CD4-positive, alpha-beta memory T cell (primary cell): ENCODE measurements at places on chromosomes 5 and 9.

DNA sequence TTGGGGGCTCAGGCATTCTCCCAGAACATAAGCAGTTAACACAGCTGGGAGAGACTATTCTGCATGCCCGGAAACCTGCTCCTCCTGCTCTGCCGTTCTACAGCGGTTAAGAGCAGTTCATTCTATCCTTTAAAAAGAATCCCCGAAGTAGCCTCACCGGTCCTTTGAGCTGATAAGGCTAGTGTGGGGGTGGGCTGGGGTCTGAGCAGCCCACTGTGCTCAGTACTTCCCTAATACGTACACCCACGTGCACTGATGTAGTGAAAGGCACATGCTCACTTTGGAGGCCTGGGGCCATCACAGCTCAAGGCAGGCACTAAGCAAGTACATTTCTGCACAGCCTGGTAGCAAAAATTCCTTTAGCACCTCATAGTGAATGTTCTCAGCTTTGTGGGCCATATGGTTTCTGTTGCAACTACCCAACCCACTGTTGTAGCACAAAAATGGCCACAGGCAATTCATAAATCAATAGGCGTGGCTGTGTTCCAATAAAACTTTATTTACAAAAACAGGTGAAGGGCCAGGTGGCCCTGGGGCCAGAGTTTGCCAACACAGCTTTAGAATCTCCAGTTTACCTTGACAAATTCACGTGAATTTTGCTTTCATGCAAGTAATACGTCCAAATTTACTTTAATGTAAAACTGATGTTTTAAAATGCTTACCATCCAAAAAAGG lies 136.4 kb downstream of the ZNF354C start:
- no peak for DNase-seq

DNA sequence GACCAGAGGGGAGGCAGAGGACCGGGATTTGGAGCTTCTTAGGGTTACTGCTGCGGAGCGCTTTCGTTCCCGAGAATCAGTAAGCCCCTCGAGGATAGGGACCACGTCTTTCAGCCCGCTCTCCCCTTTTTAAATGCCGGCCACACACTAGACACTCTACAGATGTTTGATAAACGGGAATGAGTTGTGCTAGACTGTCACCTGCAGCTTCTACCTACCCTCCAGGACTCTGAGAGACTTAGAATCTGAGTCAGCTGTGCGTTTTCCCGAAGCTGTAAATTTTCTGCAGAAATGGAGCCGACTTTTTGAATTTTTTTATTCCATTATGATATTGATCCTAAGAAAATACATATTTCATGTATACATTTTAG lies 670 bp downstream of the CCDC171 start:
- no peak for DNase-seq

GRCh38 chr9:28445211-28445610 lies 871.9 kb upstream of the C9orf72 start:
- DNase-seq: no peak

DNA sequence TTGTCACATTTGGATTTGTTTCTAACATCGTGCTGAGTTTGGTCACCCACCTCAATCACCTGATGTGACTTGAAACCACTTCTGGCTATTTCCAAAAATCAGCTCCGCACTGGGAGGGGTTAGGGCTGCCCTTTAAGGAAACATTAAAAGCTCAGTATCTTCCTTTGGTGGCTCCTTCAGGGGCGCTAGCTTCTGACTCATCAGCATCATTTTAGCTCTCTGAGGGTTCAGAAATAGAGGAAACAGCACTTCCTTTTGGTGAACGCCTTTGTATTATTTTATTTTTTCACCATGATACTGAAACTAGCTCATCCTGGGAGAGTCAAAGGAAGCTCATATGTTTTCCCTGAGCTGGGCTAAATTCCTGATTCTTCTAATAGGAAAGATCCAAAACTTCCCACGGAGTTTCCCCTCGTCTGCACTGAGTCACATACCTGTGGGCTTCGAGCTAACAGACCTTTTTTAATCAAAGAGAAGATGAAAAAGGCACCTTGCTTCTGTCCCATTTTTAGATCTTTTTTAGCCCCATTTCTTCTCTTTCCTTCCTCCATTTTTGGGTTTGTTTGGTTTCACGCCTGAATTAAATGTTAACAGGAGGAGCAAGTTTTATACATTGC lies 48.2 kb downstream of the ROPN1L start:
- DNase-seq: peak; percentile 14

GRCh38 chr5:168407211-168407610 lies 79.1 kb upstream of the RARS1 start:
- no peak for DNase-seq

DNA sequence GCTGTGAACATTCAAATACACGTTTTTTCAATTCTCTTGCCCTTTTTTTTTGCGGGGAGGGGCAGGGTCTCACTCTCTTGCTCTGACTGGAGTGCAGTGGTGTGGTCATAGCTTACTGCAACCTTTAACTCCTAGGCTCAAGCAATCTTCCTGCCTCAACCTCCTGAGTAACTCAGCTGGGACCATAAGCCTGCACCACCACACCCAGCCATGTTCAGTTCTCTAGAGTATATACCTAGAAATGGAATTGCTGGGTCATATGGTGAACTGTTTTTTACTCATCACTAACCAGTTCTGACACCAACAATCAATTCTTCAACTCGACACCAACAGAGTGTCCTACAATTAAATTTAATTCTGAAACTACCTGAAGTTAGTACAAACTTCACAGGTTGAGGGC lies 85.5 kb upstream of the ZNF169 start:
- DNase-seq: no peak

GRCh38 chr9:36980148-36980974 lies 53.7 kb downstream of the PAX5 start:
- DNase-seq: no peak

DNA sequence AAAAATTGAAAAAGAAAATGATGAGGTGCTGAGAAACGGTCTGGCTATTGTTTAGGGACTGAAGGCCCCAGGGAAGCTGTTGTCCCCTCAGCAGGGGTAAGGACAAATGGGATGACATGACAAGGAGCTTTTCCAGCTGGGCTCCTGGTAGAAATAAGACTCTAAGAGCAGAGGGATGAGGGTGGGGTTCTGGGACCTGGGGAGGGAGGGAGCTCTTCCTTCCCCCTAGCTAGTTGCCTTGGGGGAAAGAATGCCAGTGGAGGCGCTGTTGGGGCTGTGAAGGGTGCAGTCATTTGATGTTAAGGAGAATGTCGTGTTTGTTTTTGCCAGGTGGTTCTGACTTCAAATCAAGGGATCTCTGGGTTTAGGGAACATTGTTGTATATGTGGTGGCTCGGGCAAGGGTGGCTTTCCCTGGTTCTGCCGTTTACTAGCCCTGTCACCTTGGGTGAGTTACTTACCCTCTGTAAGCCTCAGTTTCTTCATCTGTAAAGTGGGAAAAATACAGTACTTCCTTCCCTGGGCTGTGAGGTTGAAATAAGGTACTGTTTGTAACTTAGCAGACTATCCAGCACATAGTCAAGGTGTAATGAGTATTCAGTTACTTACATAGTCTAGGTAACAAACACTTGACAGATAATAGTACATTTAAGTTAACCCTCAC lies 47.8 kb downstream of the WWC1 start:
- DNase-seq: no peak

DNA sequence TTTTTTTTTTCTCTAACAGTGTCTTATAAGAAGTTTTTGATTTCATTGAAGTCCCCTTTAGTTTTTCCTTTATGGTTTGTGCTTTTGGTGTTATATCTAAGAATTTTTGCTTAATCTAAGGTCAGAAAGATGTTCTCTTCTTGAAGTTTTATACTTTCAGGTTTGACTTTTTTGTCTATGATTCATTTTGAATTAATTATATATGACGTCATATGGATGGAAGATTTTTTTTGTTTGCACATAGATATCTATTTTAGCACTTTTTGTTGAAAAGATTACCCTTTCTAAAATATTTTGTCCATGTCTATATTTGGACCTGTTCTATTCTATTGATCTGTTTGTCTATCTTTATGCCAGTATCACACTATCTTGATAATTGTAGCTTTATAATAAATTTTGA lies 16.3 kb downstream of the UBAP1 start:
- DNase-seq: no peak

- no peak for DNase-seq
Measured at GRCh38 chr9:77725820-77726219, 77.7 kb upstream of the GNA14 start.

- DNase-seq: no peak
Measured at GRCh38 chr5:106312360-106312759, 1358.4 kb downstream of the EFNA5 start.

DNA sequence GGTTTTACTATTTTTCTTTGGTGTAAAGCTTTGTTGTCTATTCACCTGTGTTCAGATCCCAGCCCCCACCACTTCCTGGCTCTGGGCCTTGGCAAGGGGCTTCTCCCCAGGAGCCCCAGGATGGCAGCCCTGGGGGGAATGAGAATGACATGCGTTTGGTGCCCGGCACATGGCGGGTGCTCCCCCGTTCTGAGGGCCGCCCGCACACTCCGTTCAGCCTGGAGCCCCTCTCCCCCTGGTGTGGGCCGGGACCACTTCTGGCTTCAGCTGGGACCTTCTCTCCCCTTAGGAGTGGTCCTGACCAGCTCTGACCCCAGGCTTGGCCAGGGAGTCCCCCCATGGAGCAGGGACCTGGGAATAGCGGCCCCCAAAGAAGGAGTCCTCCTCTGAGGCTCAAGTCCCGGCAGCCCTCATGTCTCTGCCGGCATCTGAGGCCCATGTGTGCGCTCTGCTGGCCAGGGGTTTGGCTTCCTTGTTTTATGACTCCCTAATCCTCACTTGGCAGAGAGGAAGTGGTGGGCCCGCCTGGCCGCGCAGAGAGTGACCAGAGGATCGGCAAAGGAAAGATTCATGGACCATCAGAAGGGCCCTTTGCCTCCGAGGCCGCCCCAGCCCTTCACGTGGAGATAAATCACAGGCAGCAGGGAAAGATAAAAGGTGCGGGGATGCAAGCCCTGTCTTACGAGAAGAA lies 57.0 kb upstream of the LMX1B start:
- no peak for DNase-seq

- DNase-seq: no peak
Measured at GRCh38 chr5:127006744-127007143, 23.6 kb downstream of the MARCHF3 start.
